ENCODE measurements at places on chromosomes 11 and 22. TPM values are rescaled to one million over a fixed set of nuclear protein-coding genes. Genes with fewer than 3 reads are reported as not detected.

Gene NADSYN1
- total RNA-seq, result 120 TPM

Gene PYGM
- total RNA-seq, result 1.6 TPM

- peaks cover 2% of the 10 kb centered on the region for H3K27me3 ChIP-seq
- H3K36me3 ChIP-seq, result no peaks in the 10 kb centered on the region
- peaks cover 13% of the 10 kb centered on the region for H3K4me1 ChIP-seq
- no peak overlapping the region for H3K4me3 ChIP-seq
- no peak for DNase-seq
These were observed 10.6 kb downstream of the TENM4 start for GRCh38 chr11:79430280-79430679.

DNA sequence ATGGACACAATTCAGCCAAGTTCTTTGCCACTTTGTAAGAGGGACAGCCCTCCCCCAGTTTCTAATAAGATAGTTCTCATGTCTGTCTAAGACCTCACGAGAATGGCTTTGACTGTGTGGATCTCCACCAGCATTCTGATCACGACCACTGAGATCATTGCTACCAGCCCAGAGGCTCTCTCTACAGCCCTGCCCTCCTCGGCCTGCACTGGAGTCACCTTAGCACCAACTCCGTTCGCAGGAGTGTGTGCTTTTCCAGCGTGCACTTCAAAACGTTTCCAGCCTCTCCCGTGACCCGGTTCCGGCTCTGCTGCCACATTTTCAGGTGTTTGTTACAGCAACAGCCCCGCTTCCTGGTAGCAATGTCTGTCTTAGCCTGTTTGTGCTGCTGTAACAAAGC, 26.2 kb downstream of the TSPAN32 start:
- H3K27ac ChIP-seq, result no peak overlapping the region
- no peak overlapping the region for H3K4me3 ChIP-seq
- DNase-seq, result no peak
- no peaks in the 10 kb centered on the region for H3K36me3 ChIP-seq

DNA sequence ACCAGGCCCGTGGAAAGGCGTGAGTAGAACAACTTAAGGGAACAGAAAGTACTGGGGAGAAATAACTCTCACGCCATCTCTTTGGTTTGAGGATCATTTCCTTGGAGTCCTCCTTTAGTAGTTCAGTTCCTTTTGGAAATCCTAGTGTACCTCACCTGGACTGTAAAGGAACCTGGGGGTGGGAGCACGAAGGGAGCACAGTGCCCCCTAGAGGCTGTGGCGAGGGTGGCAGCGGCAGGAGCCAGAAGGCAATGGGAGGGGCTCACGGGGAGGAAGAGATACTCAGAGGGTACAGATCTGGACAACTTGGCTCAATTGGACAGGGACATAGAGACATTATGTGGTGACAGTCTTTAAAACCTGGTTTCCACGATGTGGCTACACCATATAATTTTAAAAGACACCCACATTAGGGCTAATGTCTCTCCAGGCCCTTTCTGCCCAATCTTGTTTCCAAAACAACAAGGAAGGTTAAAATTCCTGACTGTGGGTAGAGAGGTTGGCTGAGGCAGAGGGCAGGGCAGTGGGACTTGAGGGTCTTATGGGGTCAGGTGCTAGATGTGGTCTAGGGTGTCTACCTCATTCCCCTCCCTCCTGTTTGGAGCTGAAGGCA, 87.0 kb downstream of the CSNK2A3 start:
- no peak overlapping the region for H3K4me3 ChIP-seq
- H3K36me3 ChIP-seq, result no peaks in the 10 kb centered on the region
- DNase-seq, result peak; percentile 30
- H3K27me3 ChIP-seq, result no peaks in the 10 kb centered on the region
- H3K4me1 ChIP-seq, result no peaks in the 10 kb centered on the region
- no peak overlapping the region for H3K27ac ChIP-seq

Data from PC-9 (cell line).